ENCODE measurements at places on chromosomes 3 and 15.

DNA sequence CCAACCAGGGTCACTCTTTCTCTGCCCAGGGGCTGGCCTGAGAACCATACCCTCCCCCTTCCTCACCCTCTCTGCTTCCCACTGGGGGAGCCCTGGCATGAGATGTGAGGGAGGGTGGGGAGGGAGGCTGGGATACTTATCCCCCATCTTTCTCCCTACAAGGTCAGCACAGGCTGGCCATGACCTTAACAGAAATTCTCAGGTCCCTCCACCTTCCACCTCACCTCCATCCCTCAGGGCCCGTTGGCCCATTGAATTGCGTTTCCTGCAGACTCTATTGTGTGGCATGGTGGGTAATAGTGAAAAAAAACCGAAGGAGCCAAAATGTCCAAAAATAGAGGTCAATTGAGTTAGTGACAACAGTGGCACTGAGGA is 159.5 kb downstream of the OR4M2 start:
- no peak for DNase-seq

DNA sequence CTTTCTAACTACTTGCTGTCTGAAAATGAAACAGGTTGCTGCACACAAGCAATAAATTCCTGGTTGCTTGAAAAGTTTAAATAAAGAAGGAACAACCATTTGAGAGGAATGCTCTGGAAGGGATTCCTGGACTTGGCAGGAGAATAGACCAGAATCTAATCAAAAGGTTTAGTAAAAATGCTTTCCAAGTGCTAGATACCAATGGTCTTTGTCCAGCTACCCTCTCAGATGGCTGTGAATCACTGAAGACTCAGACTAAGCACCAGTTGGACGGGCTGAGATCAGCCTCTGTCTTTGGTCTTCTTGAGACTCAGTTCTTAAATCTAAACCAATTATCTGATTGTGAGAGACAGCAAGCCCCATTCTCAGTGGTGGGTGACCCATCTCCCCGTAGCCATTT is 27.7 kb upstream of the LPP start:
- DNase-seq = no peak

DNA sequence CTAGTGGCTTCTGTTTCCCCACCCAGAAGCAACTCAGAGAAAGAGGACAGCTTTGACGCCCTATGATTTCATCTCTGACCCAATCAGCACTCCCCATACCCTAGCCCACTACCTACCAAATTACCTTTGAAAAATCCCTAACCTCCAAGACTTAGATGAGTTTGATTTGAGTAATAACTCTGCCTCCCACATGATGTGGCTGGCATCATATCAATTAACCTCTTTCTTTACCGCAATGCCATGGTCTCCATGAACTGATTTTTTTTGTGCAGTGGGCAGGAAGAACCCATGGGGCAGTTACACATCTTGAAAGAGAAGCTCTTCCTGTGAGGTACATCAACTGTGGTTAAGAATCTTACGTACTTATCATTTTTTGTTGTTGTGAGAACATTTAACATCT is 25.5 kb upstream of the APOD start:
- DNase-seq = no peak

GRCh38 chr3:141643796-141644195 is 94.3 kb upstream of the RNF7 start:
- no peak for DNase-seq

- peak; percentile 83 for DNase-seq
Measured at GRCh38 chr15:62607643-62608042, 434.9 kb upstream of the TPM1 start.

DNA sequence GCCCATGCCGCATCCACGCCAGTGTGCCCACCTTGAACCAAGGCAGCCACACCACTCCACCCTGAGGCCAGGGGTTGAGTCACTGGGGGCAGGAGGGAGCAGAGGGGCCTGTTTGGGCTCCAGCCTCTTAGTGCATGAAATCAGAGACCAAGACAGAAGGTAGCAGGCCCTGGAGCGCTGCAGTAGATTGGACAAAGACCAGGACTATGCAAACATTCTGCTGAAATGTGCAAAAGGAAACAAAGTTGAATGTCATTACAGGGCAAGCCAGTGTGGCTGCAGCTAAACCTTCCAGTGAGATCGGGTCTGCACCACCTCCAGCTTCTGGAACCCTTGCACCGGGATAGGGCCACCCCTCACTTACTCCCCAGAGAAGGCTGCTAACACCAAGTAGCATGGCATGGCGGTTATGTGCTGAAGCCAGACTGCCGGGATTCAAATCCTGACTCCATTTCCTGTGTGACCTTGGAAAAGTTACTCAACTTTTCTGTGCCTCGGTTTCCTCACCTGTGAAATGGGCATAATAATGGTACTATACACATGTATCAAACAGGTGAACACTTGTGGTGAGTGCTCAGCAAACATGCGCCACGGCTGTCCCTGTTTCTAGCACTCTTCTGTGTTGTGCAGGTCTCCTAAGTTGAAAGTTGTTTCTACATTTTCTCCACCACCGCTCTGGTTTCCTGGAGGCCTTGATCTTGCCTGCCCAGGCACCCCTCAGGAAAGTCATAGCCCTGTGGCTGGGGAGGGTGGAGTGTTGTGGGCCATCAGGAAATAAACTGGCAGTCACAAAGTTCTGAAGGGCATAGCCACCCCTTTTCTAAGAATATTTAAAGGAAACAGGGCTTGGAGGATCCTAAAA is 25.0 kb upstream of the GP9 start:
- DNase-seq = no peak

- peak; percentile 59 for DNase-seq
Measured at GRCh38 chr15:84749111-84749991, 959 bp downstream of the ZNF592 start.

GRCh38 chr15:31280046-31280830 is 46.4 kb upstream of the KLF13 start:
- no peak for DNase-seq

GRCh38 chr3:16064642-16065414 is 109.7 kb upstream of the GALNT15 start:
- peak; percentile 83 for DNase-seq

- no peak for DNase-seq
Measured at GRCh38 chr3:124032311-124032880, 40.5 kb upstream of the ROPN1 start.

- no peak for DNase-seq
Measured at GRCh38 chr15:49085696-49086459, 39.6 kb upstream of the SECISBP2L start.

DNA sequence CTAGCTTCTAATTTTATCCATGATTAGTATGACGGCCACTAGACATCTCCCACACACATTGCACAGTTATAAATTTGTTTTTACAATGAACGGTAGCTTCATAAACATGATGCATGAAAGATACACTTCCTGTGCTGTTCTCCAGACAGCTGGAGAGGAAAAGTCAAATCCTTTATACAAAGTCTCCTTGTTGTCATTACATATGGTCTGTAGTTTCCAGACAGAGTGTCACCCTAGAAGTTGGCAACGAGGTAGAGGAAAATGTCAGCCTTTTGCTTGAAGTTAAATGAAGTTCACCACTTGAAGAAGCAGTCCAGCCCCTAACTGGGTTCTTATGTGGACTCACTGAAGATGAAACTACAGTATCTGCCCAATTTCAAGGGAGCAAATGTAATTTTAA is 253.0 kb upstream of the P2RY1 start:
- no peak for DNase-seq

- no peak for DNase-seq
Measured at GRCh38 chr15:59654046-59654445, 3.3 kb downstream of the GTF2A2 start.

DNA sequence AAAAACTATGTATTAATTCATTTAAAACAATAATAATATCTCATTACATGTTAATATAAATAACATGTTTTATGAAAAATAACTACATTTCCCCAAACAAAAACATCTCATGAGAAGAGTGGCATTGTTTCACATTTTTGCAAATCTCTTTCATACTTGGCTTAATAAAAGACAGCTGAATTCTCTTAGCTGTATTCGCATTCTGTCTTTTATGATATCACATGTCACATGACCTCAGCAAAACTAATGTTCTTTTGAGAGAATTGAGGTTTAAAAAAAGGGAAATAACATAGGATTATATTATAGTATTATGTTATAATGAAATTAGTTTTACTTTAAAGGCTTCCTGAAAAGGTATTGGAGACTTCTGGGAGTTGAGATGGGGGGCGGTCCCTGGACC is 48.4 kb upstream of the SPPL2A start:
- no peak for DNase-seq

DNA sequence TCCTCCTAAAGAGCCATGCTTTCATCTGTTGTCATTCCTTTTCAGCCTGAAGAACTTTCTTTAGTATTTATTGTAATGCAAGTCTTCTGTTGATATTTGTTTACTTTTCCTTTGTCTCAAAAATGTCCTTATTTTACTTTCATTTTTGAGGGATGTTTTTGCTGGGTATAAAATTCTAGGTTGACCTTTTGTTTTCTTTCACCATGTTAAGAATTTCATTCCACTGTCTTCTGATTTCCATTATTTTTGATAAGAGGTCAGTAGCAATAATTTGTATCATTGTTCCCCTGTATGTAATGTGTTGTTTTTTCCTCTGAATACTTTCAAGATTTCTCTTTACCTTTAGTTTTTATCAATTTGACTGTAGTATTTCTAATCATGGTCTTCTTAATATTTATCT is 91.1 kb downstream of the RSRC1 start:
- DNase-seq = no peak

GRCh38 chr3:65020281-65021160 is 332.7 kb upstream of the ADAMTS9 start:
- DNase-seq = no peak

DNA sequence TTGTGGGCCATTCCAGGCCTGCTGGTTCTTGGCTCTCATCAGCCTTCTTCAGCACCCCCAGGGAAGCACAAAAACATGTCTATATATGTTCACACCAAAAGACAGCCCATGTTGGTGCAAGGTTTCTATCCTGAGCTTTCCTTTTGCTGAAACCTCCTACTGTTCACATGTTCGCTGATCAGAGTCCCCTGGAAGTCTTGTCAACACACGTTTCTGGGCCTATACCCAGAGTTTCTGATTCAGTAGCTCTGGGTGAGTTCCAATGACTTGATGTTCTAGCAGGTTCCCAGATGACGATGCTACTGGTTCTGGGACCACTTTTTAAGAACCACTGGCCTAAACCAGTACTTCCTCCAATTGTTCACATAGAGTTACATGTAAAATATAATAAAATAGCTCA is 46.0 kb downstream of the SUCNR1 start:
- DNase-seq = no peak

- DNase-seq = no peak
Measured at GRCh38 chr3:152322756-152323155, 54.0 kb downstream of the MBNL1 start.

DNA sequence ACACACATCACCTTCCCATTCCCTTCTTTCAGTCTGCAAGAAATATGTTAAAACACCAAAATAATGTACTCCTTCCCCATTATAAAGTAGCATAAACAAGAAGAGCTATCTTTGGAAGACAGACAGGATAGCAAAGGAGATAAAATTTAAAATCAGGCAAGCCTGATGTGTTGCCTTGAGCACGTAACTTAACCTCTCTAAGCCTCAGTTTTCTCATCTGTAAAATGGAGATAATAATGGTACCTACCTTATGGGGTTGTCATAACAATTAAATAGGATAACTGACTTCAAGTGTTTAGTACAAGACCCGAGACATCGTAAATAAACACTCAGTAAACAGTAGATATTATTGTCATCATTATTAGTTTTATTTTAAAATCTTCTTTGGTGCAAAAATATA is 142.4 kb downstream of the NR1D2 start:
- DNase-seq = no peak

- DNase-seq = no peak
Measured at GRCh38 chr15:77071305-77072223, 655 bp upstream of the TSPAN3 start.

- DNase-seq = no peak
Measured at GRCh38 chr3:61865466-61866152, 304.2 kb downstream of the PTPRG start.
